ENCODE measurements at places on chromosomes 6 and 20.

DNA sequence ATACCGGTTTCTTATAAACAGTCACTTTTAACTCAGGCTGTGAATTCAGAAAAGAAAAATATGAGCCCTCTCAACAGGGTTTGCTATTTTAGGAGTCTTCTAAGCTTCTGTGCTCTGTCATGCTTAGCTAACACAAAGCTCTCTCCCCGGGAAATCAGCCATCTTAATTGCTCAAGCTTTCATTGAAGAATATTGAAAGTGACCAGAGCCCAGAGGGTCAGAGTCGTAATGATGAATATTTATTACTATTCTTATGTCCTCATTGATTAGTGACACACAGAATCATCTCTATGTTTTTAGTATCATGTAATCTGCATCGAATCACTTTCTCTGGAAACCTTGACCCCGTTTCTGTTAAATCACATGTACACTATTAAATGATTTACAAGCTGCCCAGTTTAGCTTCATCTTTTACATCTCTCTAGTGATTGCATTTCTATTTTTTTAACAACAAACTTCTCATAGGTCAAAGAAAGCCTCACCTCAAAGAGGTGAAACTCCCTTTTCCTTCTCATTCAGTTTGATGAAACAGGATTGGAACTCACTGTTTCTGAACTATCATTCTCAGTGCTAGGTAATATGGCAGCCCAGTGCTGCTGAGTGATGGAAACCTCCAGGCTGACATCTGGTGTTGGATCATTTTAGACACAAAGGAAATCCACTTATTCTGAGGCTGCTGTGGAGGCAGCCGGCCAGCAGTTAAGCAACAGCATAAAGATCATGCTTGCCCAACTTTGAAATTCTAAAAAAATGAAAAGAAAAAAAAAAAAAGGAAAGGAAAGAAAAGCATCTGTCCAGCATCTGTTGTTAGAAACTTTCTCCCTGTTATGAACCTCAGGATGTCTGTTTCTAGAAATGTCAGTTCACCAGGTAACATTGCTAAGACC is 96.3 kb downstream of the RFPL4B start:
- no peak for DNase-seq

DNA sequence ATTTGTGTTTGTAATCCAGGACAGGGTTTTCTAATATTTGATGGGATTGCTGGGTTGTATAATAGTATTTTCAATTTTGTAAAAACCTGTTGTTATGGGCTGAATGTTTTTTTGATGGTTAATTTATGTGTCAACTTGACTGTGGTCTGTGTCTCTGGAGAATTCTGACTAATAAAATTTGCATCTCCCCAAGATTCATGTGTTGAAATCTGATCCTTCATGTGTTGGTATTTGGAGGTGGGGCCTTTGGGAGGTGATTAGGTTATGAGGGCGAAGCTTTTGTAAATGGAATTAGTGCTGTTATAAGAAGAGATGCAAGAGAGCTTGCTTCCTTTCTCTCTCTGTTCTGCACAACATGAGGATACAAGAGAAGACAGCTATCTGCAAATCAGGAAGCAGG is 48.7 kb upstream of the SAMD5 start:
- DNase-seq, result no peak

DNA sequence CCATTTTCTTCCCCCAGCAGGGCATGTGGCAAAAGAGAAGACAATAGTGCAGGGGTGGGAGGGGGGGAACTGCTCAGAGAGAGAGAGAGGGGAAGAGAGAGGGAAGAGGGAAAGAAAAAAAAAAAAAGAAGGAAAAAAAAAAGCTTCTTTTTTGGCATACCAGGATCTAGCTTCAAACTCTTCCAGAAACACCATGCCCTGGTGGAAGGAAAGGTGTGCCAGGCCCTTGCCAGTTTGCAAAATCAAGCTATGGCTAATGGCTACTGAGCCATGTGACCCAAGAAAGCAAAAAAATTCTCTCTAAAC is 326 bp downstream of the ZMYND8 start:
- DNase-seq, result no peak

DNA sequence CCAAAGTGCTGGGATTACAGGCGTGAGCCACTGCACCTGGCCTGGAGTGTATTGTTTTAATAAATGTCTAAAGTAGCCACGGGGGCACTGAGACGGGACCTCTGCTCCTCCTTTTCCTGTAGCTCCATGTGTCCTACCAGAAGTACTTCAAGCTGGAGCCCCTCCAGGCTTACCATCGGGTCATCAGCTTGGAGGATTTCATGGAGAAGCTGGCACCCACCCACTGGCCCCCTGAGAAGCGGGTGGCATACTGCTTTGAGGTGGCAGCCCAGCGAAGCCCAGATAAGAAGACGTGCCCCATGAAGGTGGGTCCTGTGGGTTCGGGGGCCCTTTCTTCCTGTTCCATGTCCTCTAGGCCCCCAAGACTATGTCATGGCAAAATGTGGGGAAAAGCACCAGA is 7.5 kb downstream of the POFUT1 start:
- DNase-seq, result no peak

- no peak for DNase-seq
These were observed 23.4 kb downstream of the SIRPA start for GRCh38 chr20:1918491-1919165.

- no peak for DNase-seq
These were observed 5.1 kb downstream of the RPS21 start for GRCh38 chr20:62392077-62392418.

All from mesendoderm (in vitro differentiated cells).